ENCODE measurements at places on chromosomes 12 and 14.

- no peak for DNase-seq
Measured at GRCh38 chr12:10553148-10553547, 47.5 kb downstream of the EIF2S3B start.

DNA sequence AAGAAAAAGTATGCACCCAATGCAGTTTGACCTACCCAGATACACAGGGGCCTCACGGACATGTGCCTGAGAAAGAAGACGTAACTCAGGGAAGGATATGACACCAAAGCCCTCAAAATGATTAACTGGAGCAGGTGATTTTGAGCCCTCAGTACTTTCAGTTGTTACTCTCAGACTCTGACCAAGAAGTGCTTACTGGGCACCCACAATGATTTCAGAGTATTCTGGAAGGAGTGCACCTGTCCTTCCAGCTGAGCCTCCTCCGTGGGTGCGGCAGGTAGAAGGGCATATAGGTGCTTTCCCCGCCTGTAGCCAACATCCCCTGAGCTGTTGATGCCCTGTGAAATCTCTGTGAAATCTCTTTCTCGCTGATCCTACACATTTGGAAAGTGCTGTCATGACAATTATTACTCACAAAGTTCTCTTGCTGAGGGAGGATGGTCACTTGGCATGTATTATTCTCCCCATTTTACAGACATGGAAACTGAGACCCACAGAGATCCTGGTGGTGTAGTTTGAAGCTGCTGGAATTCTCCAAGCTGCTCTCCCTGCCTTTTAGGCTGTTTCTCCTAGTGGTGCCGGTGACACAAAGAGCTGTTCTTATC lies 154.3 kb upstream of the CCND2 start:
- DNase-seq: peak; percentile 23

DNA sequence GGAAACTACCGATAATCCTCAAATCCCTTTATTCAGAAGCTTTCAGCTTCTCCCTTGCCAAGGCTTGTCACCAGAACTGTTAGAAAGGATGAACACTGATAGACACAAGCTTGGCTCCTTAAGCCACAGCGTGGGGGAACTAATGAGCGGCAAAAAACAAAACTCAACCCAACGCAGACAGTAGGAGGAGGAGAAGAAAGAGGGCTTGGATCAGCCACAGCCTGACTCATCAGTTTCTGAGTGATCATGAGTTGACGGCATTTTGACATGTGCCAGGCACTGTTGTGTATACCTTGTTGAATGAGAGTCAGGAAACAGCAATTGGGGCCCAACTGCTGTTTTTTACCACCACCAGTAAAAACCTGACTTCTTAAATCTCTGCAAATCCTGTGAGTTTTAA lies 23.7 kb downstream of the PLXNC1 start:
- DNase-seq: peak; percentile 81

DNA sequence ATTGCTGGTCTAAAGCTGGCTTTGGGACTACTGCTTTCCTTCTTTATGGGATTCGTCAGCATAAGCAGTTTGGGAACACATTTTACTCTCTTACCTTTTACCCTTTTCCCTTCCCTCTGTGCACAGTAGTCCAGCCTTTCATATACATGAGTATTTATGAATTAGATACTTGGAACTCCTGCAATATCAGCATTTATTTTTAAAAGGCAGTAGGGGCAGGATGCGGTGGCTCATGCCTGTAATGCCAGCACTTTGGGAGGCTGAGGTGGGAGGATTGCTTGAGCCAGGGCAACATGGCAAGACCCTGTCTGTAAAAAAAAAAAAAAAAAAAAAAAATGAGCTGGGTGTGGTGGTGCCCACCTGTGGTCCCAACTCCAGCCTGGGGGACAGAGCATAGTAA lies 3.0 kb downstream of the NUBPL start:
- DNase-seq: no peak

DNA sequence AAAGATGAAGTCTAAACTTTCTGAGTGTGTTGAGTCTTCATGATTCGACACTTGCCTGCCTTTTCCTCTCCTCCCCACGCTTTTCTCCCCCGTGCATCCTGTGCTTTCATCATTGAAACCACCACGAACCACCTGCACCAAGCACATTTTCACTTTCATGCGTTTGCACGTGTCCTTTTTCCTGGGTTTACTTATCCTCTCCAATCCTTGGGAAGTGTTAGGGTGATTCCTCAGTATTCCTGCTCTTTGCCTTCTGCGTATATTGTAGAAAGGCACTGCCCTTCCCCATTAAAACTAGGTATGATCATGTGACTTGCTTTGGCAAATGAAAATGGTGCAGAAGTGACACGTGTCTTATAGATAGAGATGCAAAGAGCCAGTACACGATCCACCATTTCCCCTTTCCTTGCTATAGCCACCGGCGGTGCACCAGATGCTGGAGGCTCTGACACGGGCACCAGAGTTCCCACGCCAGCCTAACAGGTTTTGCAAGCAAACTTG lies 106.6 kb downstream of the BRMS1L start:
- DNase-seq: no peak

GRCh38 chr14:33282331-33283230 lies 343.9 kb downstream of the NPAS3 start:
- no peak for DNase-seq
